ENCODE measurements at places on chromosomes 16 and 17.
A peak's percentile ranks its signal among the peaks of the same experiment; 100 is the strongest.

- DNase-seq: no peak
These were observed 250.8 kb downstream of the XYLT1 start for GRCh38 chr16:17219991-17220390.

DNA sequence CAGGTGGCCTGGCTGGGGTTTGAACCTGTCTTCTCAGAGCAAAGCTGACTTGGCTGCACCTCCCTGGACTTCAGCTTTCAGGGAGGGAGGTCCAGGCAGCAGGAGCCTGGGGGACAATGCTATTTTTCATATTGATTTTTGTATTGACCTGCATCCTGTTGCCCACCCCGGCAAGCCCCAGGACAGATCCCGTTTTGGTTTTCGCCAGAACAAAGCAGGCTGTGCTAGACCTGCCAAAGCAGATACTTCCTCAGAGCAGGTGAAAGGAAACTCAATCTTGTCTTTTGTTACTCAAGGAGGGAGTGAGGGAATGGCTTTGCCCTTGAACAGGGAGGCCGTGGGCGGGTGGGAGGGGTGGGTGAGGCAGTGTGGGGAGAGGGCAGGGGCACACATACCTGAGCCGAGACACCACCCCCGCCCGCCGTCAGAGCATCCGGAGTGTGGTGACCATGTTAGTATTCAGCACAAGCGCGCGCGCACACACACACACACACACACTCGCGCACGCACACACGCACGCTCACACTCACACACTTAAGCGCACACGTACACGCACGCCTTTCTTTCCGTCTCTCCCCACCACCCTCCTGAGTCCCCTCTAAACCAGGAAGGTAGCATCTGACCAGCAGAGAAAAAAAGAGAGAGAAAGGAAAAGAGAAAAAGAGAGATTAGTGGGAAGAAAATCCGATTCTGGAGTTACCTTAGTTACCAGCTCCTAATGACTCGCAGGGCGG lies 59.5 kb downstream of the RAI1 start:
- peak; percentile 82 for DNase-seq

GRCh38 chr16:72876981-72877373 lies 171.0 kb downstream of the ZFHX3 start:
- DNase-seq: no peak

GRCh38 chr17:80615376-80615775 lies 70.7 kb downstream of the RPTOR start:
- no peak for DNase-seq

GRCh38 chr16:2737238-2737605 lies 15.2 kb upstream of the SRRM2 start:
- DNase-seq: peak; percentile 74

DNA sequence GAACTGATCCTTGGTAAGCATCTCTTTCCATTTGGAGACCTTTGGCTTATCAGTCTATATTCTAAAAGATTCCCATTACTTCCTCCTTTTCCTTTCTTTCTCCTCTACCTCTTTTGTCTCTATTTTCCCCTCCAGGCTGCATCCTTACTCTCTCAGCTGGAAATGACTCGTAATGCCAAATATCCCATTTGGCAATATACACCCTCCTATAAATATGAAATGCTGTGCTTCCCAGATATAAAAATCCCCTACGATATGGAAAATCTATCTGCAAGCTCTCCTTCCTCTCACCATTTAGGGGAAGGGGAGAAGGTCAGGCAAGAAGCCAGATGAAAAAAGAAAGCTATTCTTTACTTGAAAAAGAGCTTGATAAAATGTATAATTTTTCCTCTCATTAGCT lies 39.9 kb downstream of the XPO6 start:
- no peak for DNase-seq

- no peak for DNase-seq
These were observed 32.2 kb upstream of the HAS3 start for GRCh38 chr16:69073181-69073702.

GRCh38 chr16:57628783-57629293 lies 408 bp downstream of the ADGRG1 start:
- DNase-seq: no peak

DNA sequence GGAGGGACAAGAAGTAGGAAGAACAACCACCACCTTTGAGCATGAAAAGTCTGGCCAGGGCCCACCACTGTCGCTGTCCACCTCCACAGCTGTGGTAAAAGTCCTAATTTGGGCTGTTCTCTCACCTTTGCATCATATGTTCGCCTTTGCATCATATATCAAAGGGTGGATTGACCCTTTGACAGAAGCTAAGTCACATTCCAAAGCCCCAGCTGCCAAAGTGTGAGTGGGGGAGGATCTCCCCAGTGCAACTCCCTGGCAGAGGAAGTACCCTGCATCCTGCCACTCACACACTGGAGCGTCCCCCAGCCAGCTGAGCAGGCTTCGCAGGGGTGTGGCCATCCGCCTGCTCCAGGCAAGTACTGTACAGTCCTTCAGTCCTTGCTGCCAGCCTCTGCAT lies 12.7 kb upstream of the SPECC1 start:
- peak; percentile 58 for DNase-seq

- DNase-seq: no peak
These were observed 21.5 kb downstream of the MYH11 start for GRCh38 chr16:15835136-15835878.

DNA sequence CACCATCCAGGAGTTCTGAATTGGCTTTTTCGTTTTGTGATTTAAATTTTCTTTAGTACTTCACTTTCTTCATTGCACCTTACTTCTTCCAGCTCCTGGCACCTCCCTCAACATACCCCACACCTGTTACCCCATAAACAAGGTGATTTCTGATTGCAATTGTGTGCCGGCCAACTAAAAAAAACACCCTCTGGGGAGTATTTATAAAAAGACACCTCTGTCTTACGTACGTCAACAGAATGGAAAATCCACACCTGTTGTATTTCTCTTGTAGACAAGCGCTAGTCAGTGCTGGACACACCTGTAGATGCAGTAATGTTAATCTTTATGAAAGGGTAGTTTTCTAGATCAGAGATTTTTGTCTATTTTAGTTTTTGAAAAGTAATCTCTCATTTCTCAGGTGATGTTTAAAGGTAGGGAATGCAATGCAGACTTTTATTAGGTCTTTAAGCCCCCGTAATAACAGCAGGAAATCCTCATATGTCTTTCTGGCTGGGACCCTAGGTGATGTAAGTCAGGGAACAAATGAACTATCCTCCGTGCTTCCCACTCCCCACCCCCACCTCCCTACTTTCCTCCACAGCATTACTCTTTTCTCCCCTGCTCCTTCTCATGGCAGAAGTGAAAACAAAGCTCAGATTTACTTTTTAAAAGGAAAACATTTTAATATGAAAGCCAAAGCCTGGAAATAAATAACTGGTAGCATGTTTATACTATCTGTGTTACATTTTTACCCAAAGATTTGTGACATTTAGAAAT lies 4.2 kb downstream of the MSI2 start:
- no peak for DNase-seq

- peak; percentile 80 for DNase-seq
These were observed 387.1 kb upstream of the TNRC6C start for GRCh38 chr17:77571155-77571981.

DNA sequence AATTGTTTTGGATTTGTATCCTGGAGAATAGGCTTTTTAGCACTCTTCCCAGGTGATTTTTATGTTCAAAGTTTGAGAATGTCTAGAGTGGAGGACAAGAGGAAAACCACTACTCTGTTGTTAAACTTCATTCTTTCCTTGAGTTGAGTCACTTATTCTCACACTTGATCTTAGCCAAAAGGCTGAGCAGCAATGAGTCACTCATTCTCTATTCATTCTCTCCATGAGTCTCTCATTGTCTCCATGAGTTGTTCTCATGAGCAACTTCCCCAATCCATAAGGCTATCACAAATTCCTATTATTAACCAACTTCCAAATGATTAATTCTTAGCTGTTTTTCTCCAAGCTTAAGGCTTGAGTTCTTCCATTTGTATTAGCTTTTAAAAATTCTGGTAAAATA lies 1393.3 kb downstream of the CDH8 start:
- DNase-seq: no peak

DNA sequence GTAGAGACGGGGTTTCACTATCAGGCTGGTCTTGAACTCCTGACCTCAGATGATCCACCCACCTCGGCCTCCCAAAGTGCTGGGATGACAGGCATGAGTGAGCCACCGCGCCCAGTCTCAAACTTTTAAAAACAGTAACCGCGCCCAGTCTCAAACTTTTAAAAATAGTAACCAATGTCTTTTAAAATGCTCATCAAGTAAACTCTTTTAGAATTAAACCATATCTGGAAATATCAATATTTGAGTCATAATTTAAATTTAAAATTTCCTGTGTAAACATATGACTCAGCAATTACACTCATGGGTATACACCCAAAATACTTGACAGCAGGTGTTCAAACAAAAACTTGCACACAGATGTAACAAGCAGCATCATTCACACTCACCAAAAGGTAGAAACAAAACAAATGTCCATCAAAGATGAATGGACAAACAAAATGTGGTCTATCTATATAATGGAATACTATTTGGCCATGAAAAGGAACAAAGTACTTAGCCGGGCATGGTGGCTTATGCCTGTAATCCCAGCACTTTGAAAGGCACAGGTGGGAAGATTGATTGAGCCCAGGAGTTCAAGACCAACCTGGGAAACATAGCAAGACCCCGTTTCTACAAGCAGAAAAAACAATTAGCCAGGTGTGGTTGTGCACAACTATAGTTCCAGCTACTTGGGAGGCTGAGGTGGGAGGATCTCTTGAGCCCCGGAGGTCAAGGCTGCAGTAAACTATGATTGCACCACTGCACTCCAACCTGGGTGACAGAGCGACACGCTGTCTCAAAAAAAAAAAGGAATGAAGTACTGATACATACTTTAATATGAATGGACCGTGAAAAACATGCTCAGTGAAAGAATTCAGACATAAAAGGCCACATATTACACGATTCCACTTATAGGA lies 20.2 kb downstream of the ENPP7 start:
- DNase-seq: no peak

DNA sequence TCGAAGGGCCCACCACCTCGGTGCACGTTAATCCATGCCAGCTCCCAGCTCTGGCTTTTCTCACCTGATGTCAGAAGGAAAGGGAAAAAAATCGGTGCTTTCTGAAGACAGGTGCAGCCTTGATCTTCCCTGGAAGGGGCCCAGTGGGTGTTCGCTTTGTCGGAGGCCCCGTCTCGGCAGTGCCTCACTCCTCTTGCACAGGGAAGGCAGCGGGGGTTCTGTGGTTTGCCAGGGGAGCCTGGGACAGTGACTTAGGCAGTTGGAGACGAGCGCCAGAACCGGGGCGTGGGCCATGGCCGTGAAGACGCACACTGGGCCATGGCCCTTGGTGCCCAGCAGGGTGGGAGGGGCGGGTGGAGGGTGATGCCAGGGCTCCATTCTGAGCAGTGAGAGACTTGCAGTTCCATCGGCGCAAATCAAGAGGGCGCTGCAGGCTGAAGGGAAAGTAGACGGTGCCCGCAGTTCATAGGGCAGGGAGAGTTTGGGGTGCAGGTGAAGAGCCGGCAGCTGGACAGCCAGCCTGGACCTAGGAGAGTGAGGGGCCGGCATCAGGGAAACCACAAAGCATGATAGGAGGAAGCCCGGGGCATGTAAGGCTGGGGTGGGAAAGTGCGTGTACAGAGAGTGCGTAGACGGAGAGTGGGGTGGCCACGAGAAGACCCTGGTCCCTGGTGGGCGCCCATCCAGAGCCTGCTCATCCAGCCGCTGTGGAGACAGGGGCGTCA lies 101.3 kb upstream of the CHMP6 start:
- DNase-seq: no peak

DNA sequence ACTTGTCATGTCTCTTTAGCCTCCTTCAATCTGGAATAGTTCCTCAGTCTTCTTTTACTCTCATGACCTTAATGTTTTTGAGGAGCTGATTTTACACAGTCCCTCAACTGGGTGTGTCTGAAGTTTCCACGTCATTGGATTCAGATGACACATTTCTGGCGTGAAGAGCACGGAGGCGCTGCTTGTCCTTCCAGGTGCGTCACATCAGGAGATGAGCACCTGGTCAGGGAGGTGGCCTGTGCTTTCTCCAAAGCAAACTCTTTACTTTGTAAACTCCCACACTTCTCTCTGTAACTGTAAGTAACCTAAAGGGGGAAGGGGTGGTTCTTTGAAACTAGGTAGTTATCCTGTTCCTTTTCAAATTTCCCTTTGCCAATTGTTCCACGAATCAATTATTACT lies 52.5 kb upstream of the MNT start:
- no peak for DNase-seq

- no peak for DNase-seq
These were observed 734.2 kb upstream of the KIF2B start for GRCh38 chr17:53088481-53088880.

DNA sequence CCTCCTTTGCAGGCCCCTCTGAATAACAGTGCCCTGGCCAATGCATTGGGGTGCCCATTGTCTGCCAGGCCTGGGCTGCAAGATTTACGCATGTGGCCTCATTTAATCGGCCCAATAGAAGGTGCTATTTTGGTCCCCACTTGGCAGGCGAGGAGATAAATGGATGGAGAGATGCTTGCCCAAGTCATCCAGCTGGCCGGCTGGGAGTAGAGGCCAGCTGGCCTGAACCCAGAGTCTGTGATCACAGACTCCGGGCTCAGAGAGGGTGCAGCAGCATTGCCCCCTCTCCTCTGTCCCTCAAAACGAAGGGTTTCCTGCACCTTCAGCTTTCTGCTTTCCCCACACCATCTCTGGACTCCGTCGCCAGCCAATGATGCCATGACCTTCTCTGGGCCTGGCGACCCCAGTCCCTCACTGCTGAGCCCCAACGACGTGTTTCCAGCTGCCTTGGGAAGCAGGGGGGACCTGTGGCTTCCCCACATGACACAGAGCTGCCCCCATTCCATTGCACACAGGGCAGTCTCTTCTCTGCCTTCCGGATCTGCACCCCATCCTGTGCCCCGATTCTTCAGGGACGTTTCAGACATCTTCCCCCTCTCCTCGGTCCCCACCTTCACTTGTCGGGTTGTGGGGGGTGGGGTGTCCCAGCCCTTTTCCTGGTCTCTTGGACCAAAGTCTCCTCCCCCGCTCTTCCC lies 3.5 kb upstream of the ADGRG1 start:
- no peak for DNase-seq

DNA sequence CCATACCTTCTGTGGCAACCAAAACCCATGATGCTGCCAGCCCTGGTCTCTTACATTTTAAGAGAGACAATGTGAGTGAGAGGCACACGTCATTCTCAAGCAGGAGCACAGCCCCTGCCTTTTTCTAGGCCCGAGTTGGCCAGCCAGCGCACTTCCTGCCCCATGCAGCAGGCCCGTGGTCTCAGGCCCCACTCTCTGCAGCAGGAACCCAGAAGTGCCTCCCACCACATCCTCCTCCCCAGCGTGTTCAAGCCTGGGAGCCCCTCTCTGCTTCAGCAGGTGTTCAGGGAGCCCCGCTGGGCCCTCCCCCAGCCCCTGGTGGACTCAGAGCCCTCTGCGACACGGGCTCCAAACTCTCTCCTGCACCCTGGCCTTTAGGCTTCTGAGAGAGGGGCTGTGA lies 30.5 kb downstream of the ITGAE start:
- peak; percentile 51 for DNase-seq

Measured in H7 (cell line).